ENCODE measurements at places on chromosomes 16 and 17. TPM values are rescaled to one million over a fixed set of nuclear protein-coding genes. Genes with fewer than 3 reads are reported as not detected.

DNA sequence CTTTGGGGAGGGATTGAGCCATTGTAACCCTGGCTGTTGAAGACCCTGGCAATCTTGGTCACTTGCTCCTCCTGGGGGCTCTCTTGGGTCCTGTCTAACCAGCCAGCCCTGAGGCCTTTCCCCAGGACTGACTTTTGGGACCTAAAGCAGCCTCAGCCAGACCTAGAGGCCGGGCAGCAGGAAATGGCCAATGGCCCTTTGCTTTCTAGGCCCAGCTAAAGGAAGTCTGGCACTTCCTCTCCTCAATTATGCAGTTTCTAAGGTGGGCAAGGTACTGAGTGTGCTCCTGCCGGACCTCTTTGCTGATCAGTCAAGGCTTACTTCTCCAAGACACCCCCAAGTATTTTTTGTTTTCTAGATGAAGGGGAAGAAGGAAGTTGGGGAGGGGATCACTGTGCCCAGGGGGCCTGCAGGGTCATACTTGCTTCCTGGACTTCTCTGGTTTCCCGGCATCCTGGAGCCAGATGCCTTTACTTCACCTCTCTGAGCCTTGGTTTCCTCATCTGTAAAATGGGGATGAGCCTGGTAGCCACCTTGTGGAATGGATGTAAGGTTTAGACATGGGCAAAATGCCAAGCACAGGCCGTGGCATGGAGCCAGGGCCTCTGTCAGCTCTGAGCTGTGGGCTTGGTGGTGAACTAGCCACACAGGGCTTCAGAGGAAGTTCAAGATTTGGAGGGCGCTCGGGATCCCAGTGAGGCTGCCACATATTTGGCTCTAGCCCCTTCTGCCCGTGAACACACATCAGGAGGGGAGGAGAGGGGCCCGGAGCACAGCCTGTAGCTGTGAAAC is 8.6 kb downstream of the CX3CL1 start:
- DNase-seq: no peak

- DNase-seq: no peak
Observed at GRCh38 chr17:48600244-48601098, 4.3 kb downstream of the HOXB6 start.

DNA sequence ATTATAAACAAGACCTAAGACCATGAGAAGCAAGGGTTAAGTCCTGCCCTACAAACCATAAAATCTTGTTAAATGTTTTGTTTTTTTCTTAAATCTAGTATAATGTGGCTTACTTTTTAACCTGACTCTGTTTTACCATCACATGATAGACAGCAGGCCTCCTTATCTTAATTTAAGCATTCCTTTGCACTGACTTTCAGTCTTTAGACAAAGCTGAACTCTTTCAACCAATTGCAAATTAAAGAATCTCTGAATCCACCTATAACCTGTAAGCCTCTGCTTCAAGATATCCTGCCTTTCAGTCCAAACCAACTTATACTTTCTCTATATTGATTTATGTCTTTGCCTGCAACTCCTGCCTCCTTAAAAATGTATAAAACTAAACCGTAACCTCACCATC is 478.5 kb downstream of the GRIN2A start:
- DNase-seq: no peak

Gene CCP110
- total RNA-seq: 61.5 TPM

Gene PTX4
- not detected for total RNA-seq

All from urinary bladder (tissue), 4 donors.